ENCODE measurements at places on chromosomes 7 and 10.

- DNase-seq: no peak
Measured at GRCh38 chr10:127939786-127940330, 33.0 kb downstream of the PTPRE start.

DNA sequence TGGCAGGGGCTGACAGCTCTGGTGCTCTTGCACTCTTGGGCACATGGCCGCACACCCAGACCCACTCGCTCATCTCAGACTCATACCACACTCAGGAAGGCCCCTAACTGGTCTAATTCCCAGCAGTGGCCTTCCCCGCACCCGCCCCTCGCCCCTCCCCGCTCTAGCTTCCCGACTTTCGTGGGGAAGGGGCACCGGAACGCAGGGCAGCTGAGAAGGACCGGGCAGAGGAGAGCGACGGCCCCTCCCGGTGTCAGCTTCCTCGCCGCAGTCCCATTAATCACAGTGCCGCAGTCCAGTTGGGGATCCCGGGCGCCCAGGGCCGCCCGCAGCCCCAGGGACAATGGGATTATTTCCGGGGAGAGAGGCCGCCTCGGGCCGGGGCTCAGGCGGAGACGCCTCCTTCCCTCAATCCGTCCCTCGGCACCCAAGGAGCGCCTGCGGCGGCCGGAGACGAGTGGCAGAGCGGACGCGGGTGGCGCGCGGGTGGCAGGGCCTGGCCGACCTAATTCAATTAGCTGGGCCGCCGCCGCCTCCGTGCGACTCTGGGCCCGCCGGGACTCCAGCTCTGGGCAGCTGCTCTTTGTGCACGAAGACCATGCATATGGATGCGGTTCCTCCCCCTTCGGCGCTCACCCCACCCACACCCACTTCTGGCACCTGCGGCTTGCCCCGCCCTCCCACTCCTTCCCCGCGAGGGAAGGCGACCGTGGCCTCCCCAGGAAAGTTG is 7.8 kb upstream of the TLX1 start:
- no peak for DNase-seq

DNA sequence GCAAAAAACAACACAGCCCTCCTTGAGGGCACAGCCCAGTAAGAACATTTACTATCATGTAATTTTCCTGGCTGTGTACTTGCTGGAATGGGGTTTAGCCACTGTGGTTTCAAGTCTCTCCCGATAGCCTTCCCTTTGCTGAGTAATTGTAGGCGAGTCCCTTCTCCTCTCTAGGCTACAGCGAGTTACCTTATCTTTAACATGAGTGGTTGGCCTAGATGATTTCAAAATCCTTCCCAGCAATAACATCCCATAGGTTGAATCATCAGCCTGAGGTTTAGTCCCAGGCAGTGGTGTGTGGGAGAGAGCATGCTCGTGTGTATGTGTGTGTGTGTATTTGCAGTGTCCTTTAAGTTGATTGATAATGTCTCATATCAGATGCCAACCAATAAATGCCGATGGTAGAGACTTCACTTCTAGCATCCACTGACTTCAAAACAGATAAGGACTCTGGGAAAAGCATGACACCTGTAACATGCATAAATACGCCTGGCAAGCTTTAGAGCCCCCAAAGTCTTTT is 142.9 kb upstream of the ZMIZ1 start:
- no peak for DNase-seq

- DNase-seq: peak; percentile 65
Measured at GRCh38 chr7:24572997-24573553, at the start of gene PALS2. Gene PALS2 (plus strand): TSS chr7:24573452. CDS start chr7:24623668, 50,216 bp downstream.

DNA sequence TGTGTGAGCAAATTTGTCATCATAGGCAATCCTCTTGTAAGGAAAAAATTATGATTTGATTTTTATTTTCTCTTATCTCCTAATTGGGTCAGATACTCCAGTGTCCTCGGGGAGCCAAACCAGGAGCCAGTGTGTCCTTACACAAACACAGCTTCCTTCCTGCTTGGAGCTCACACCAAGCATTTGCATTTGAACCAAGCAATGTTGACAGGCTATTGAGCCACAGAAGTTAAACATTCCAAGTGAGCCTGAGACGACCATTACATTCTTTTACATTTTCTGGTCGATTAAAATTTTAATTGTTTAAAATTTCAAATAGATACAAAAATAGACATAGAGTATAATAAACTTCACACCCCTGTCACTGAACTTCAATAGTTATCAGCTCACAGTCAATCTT is 194.8 kb downstream of the CFTR start:
- DNase-seq: no peak

DNA sequence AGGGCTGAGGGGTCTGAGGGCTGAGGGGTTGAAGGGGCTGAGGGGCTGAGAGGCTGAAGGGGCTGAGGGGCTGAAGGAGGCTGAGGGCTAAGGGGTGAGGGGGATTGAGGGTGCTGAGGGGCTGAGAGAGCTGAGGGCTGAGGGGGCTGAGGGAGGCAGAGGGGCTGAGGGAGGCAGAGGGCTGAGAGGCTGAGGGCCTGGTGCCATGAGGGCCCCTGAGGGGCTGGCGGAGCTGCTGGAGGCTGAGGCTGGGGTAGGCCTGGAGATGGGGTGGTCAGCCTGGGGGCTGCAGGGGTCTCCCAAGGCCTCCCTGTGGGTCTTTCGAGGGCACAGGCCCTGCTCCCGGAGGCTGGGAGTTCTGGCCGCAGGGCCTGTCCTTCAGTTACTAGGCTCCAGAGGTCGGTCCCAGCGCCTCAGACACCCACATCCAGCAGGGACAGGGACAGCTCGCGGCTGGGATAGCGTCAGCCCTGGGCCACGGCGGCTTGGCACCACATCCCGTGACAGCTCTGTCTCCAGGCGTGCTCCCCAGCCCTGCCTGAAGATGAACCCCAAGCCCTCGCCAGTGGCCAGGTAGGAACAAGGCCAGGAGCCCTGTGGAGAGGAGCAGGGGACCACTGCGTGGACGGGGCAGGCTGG is 16.9 kb downstream of the MYO1G start:
- DNase-seq: no peak

DNA sequence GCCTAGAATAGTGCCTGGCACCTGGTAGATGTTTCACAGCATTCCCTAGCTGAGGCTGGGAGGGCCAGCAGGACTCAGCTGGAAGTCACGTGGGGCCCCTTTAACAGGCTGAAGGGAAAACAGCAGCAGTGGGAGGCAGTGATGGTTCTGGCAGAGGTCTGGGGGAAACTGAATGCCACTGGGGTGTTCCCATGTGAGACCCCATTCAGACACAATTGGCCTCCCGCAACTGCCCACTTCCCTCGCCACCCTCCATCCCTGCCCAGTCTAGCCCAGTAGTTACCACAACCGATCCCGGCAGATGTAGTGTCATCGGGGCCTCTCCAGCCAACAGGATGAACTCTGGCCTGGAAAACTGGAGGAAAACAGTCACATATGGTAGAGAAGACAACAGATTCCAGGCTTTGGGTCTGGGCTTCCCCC is 38.3 kb downstream of the FRMPD2 start:
- no peak for DNase-seq

DNA sequence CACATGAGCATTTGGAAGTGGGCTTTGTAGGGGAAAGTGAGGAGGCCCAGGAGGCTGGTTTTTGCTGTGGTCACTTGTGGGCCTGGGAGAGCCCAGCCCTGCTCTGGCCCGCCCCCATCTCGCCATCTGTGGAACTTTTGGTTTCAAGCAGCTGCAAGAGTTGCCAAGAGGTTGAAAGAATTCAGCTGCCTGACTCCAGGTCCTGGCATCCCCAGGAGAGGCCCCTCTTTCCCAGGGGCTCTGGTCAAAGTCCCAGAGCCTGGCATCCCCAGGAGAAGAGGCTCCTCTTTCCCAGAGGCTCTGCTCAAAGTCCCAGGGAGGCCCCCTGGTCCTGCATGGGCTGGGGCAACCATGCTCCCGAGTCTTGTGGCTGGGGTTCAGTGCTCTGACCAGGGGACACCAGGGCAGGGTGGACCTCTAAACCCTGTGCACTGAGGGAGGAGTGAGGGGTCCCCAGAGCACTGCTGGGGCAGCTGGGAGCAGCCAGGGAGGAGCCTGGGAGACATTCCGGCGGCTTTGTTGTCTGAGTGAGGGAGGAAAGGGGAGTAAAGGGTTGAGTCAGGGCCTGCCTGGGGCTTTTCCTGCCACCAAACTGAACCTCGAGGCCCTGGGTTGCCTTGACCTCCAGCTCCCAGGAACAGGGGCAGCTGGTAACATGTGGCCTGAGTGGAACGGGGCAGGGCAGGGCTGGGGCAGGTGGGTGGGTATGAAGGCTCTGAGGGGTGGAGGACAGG is 27.7 kb upstream of the CSGALNACT2 start:
- DNase-seq: no peak

GRCh38 chr7:26659121-26659520 is 205.3 kb downstream of the SKAP2 start:
- no peak for DNase-seq

DNA sequence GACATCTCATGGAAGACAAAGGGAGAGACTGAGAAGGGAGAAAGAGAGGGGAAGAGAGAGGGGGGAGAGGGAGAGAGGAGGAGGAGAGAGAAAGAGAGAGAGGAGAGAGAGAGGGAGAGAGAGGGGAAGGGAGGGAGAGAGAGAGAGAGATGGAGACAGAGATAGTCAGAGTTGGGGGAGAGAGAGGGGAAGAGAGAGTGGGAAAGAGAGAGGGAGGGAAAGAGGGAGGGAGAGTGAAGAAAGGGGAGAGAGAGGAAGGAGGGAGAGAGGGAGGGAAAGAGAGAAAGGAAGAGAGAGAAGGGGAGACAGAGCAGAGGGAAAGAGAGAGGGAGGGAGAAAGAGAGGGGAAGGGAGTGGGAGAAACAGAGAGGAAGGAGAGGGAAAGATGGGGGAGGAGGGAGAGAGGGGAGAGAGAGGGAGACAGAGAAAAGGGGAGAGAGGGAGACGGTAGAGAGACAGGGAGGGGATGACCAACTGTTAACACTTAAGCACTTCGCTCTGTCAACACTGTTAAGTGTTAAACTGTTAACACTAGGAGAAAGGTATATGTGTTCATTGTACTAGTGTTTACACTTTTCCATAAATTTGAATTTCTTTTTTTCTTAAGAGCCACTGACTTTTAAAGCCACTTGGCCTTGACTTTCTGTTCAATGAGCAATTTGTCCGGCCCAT is 21.8 kb upstream of the SDK1 start:
- DNase-seq: no peak

DNA sequence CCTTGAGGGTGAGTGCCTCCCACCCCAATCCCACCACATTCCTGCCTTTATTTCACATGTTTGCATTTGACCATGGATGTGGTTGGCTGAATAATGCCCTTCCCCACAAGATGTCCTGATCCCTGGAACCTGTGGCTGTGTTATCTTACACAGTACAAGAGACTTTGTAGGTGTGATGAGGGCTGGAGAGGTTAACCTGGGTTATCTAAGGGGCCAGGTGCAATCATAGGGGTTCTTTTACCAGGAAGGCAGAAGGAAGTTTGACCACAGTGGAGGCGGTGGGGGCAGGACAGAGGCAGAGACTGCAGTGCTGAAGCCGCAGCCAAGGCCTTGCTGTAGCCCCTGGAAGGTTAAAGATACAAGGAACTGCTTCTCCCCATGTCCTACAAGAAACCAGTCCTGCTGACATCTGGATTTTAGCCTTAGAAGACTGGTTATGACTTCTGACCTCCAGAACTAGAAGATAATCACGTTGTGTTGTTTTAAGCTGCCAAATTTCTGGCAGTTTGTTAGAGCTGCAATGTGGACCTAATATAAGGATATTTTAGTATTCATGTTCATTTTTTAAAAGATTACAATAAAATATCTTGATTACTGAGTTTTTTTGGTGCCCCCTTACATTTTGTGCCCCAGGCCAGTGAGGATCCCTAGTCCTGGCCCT is 136.6 kb downstream of the ARHGAP22 start:
- DNase-seq: no peak

GRCh38 chr7:44960011-44960580 is 18.7 kb downstream of the MYO1G start:
- DNase-seq: no peak

DNA sequence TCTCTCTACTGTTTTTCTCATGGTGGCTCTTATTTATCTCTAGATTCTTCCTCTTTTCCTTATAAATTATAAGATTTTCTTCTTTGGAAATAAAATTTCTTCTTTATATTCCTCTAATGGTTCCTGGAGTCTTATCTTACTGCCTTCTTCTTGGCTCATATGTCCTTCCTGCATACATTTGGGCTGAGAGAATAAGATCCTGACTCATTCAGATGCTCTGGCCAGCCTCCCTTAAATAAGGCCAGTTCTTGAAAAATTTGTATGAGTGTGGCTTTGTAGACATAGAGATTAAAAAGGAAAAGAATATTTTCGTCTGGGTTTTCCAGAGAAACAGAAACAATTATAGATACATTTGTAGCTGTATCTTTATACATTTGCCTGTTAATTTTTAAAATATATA is 411.3 kb downstream of the KIF20B start:
- DNase-seq: no peak

DNA sequence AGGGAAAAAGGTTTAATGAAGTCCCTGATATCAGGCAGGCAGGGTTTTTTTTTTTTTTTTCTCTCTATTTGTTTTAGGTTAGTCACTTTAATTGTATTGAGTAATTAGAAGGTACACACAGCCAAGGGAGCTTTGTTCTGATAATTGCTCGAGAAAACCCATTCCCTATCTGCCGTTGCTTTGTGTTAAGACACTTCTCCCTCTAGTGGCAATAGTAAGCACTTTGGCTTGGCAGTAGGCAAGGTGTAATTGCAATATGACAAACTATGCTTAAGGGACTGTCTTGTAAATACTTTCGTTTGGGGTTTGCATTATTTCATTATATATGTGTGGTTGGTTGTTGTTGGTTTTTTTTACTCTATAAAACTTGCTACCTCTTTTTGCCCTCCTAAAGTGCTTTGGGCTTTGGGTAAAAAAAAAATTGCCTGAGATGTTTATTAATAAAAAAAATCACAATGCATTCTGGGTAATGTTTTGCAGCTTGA is 113.4 kb downstream of the BTRC start:
- peak; percentile 14 for DNase-seq

DNA sequence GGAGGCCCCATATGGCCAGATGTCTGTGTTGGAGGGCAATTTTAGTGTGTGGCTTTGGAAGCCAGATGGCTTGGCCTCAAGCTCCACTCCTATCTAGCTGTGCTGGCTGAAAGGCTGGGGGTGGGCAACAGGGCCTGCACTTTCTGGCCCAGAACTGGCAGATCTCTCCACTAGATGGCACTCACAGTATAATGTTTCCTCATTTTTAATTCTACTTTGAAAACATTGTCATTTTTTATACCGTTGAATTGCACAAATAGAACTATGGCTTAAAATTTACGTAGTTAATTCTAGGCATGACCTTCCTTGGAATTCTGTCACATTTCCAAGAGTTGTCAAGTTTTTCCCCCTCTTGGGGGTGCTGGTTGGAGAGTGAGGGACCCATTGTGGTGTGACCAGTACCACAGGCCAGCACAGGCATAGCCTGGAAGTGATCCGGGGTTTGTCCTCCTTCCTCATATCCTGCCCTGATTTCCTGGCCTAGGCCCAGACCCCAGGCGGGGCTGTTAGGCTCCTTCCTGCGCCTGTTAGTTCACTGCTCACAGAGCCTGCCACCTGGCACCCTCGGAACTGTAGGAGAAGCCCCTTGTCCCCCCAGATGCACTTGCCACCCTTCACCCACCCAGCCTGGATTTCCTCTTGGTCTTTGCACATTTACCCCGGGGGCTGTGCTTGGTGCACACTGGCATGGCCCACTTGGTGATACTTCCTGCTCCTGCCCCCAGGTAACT is 52.8 kb downstream of the ARHGAP22 start:
- no peak for DNase-seq
